ENCODE measurements at places on chromosomes 16 and 17.

- no peak for DNase-seq
Measured at GRCh38 chr16:12199524-12199923, 223.0 kb downstream of the SNX29 start.

- no peak for DNase-seq
Measured at GRCh38 chr17:72336026-72336803, 215.4 kb downstream of the SOX9 start.

- DNase-seq = no peak
Measured at GRCh38 chr17:81515530-81516041, 3.0 kb upstream of the ACTG1 start.

GRCh38 chr17:61389670-61390478 is 9.8 kb upstream of the TBX2 start:
- peak; percentile 25 for DNase-seq

DNA sequence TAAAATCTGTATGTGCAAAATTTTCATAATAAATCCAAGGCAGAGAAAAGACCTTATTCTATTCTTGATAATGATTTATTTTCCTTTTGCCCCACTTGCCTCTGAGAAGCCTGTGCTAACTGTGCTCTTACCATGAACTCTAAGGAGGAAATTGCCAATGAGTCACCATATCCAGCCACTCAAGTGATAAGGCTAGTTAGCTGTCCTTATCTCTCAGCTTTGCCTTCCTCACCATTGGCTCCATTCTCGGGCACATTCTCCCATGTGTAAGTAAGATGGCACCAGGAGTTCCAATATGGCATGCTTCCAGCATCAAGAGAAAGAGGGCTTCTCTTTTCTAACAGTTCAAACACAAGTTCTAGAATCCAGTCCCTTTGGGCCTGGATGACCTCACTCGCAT is 142.4 kb downstream of the TOX3 start:
- no peak for DNase-seq

- no peak for DNase-seq
Measured at GRCh38 chr16:87926246-87927194, 9.8 kb downstream of the CA5A start.

GRCh38 chr16:70151941-70152509 is 21.6 kb upstream of the CLEC18C start:
- DNase-seq = no peak

DNA sequence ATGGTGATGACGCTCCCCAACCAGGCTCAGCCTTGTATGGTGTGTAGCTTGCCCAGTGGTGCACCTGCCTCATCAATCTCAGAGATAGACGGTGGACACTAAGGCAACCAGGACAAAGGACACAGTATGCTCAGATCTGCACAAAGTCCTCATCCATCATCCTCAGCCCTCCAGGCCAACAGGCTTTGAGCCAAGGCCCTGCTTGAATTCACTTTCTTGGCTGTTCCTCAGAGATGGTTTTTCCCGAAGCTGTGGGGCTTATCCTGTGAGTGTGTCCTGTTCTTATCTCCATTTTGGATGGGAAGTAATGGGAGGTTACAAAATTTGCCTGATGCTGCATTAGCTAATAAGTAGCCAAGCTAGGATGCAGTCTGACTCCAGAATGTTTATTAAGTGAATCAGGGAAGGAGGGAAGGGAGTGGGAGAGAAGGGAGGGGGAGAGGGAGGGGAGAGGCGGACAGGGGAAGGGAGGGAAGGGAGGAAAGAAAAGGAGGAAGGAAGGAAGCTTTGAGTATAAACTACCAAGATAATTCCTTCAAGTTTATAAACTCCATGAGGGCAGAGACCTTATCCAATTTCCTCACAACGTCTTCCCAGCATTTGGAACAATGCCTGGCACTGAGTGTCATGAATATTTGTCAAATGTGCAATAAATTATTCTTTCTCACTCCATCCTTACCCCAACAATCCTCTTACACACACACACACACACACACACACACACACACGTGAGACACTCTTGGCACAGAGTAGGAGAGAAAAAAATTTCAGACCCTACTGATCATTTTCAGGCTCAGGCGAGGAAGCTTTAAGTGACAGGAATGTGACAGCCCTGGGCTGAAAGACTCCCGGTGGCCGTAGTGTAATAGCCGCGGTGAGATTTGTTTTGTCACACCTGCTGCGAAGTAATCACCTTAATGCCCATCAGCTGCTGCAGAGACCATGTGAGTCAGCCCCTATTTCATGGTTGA is 84.3 kb downstream of the BMERB1 start:
- no peak for DNase-seq

GRCh38 chr16:62954144-62955032 is 918.1 kb upstream of the CDH8 start:
- DNase-seq = no peak

DNA sequence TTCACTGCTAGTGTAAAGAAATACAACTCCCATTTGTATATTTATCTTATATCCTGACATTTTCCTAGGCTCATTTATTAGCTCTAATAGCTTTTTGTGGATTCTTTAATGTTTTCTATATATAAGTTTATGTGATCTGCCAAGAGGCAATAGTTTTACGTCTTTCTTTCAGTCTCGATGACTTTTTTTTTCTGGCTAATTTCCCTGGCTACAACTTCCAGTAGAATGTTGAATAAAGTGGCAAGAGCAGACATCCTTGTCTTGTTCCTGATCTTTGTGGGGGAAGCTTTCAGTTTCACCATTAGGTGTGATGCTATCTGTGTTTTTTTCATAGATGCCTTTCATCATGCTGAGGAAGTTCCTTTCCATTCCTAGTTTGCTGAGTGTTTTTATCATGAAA is 43.9 kb upstream of the ABCA3 start:
- no peak for DNase-seq

DNA sequence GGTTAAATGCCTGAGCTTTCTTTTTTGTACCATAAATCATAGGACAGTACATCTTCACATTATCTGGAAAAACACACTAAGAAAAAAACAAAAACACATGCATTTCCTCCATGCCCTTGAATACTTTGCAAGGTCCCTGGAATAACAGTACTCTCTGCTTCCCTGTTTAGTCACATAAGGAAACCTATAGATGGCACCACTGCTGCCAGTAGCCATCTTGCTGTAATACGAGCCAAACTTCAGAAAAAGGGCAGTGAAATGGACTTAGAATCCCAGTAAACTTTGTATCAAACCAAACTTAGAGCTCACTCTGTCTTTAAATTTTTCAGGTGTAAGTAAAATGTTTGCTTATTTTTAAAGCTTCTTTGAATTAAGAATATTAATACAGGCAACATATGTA is 435.5 kb downstream of the KCNJ2 start:
- no peak for DNase-seq

GRCh38 chr17:29761040-29761761 is 138.5 kb upstream of the CORO6 start:
- DNase-seq = peak; percentile 87

DNA sequence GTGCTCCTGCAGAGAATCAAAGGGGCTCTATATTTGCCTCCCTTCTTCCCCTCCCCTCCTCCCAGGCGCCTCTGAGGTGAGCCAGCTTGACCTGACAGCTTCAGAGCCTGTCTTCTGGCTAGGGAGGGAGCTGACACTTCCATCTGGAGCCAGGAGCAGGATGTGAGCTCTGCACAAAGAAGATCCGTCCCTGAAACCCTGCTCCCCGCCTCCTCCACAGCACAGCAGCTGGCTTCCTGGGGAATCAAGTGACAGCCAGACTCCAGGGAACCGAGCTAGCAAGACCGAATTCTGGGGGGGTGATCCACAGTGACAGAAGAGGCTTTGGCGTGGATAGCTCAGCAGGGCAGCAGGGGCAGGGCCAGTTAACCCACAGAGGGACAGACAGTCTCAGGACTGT is 37.2 kb downstream of the CCDC182 start:
- DNase-seq = no peak

GRCh38 chr17:29051731-29052130 is 8.8 kb downstream of the PIPOX start:
- no peak for DNase-seq

DNA sequence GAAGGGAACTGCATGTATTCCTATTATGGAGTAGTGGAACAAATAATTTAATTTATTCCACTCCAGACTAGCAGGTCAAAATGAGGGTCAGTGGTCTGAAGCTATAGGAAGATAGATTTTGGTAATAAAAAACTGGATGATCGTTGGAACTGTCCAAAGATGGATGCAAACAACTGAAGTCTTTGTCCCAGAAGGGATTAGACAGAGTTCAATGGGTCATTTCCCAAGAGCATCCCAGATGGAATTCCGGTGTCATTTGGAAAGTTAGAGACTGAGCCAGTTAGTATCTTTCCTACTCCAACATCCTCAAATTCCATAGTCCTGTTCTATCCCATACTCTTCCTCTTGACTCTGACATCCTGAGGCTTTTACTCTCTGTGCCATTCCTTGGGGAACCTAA is 22.8 kb upstream of the TOX3 start:
- no peak for DNase-seq

DNA sequence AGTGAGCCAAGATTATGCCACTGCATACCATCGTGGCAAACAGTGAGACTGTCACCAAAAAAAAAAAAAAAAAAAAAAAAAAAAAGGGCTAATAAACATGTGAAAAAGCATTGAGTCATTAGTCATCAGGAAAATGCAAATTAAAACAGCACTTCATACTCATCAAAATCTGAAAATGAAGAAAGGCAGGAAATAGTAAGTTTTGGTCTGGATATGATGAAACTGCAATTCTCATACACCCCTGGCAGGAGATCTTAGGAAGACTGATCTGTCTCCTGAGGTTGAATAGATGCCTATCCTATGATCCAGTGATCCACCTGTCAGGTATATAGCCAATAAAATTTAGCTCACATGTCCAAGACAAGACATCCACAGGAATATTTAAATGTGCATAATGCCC is 212.7 kb downstream of the CPPED1 start:
- DNase-seq = no peak

- DNase-seq = no peak
Measured at GRCh38 chr16:28569021-28569420, 15.3 kb downstream of the SGF29 start.

- DNase-seq = peak; percentile 36
Measured at GRCh38 chr16:19804538-19805323, 79.9 kb downstream of the GPRC5B start.

GRCh38 chr17:12691173-12691572 is 25.5 kb downstream of the MYOCD start:
- DNase-seq = no peak

GRCh38 chr16:83953796-83954576 is 946 bp downstream of the OSGIN1 start:
- DNase-seq = no peak

DNA sequence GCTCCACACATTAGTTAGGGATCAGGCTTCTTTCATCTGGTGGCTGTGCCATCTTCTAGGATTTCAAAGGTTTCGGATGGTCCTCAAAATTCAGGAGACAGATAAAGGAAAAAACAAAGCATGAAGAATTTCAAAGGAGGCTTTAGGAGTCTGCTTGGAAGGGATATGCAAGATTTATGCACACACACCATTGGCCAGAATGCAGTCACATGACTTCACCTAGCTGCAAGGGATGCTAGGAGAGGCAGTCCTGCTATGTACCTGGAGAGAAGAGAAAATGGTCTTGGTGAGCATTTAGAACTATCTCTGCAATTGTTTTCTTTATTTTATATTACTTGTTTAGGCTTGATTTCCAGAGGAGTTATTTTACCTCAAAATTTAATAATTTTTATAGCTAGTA is 174.6 kb downstream of the PCTP start:
- no peak for DNase-seq

GRCh38 chr17:17395246-17395802 is 81.5 kb upstream of the MED9 start:
- DNase-seq = no peak

DNA sequence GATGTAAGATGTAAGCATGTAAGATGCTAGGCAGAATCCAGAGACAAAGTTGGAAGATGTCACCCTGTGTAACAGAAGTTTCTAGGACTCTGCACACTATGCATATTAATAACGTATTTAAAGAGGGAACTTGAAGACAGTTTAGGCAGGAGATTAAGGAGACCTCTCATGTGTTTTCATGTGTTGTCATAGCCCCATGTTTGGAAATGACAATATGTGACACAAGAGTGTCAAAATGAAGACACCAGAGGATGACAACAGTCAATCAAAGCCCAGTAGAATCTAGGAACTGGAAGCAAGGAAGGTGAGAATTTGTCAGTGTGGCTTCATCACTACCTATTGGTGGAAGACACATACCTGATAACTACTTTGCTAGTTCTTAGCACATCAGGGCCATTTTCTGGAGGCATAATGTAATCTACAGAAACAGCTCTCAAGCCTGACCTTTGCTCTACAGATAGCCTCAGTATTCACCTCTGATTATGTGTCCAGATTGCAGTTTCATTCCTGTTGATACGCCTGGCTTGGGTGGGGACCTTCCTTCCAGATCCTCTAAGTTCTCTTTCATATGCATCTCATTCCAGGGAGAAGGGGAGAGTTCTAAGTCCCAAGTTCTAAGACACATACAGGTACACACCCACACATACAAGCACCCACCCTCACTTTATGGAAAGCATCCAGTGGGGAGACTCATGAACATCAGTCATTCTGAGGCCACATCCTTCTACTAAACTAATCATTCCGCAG is 26.3 kb downstream of the PMP22 start:
- DNase-seq = no peak

DNA sequence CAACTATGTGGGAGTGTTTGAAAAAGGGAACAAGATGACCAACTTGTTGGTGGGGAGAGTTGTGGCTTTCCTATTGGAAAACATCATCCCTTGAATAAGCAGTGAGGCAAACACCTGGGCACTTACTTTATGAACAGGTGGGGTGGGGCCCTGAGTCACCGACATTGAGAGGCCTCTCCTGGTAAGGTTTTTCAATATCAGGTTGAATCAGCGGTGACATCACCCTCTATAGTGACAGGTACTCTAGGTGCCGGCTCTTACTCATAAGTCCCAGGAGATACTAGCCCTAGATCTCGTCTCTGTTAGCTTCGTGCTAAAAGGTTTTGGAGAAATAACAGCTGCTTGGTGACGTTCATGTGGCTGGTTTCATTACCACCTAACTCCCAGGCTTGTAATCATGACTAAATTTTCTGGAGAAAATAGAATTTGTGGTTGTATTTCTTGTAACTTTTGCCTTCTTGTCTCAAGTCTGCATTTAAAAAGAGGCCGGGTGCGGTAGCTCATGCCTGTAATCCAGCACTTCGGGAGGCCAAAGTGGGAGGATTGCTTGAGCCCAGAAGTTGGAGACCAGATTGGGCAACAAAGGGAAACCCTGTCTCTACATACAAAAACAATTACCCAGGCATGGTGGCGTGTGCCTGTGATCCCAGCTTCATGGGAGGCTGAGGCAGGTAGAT is 19.3 kb downstream of the CDH1 start:
- peak; percentile 80 for DNase-seq

Data from mucosa of descending colon (tissue), 3 donors.